ENCODE measurements at places on chromosomes 2 and 18. TPM values are rescaled to one million over a fixed set of nuclear protein-coding genes. Genes with fewer than 3 reads are reported as not detected.

CPS1 gene
- 0.51 TPM for total RNA-seq

MEP1B gene
- total RNA-seq: not detected

THOC1 gene
- 19.0 TPM for total RNA-seq

ASPRV1 gene
- under 0.01 TPM for total RNA-seq

UBXN4 gene
- total RNA-seq: 58.3 TPM

CD207 gene
- under 0.01 TPM for total RNA-seq

ZSCAN30 gene
- 7.8 TPM for total RNA-seq

ABCG5 gene
- not detected for total RNA-seq

KIF5C gene
- under 0.01 TPM for total RNA-seq

FAM124B gene
- total RNA-seq: 48.8 TPM

YPEL5 gene
- total RNA-seq: 71.2 TPM

RNF144A gene
- 10.5 TPM for total RNA-seq

ECEL1 gene
- total RNA-seq: not detected

ATF2 gene
- total RNA-seq: 37.6 TPM

HJURP gene
- total RNA-seq: 9.5 TPM

SLC4A5 gene
- total RNA-seq: 0.25 TPM

NRBP1 gene
- total RNA-seq: 106 TPM

THSD7B gene
- not detected for total RNA-seq

PJVK gene
- 0.39 TPM for total RNA-seq

REG3A gene
- not detected for total RNA-seq

GCG gene
- not detected for total RNA-seq

DDX1 gene
- total RNA-seq: 67.5 TPM

RIT2 gene
- total RNA-seq: not detected

PROKR1 gene
- under 0.01 TPM for total RNA-seq

PRKAG3 gene
- not detected for total RNA-seq

FBXO36 gene
- total RNA-seq: 1.2 TPM

SPHKAP gene
- not detected for total RNA-seq

LRRTM1 gene
- not detected for total RNA-seq

PHOSPHO2 gene
- 2.5 TPM for total RNA-seq

NFATC1 gene
- 17.1 TPM for total RNA-seq

C2orf81 gene
- total RNA-seq: 0.13 TPM

GPR155 gene
- total RNA-seq: 1.4 TPM

DNAJC5G gene
- 1.0 TPM for total RNA-seq

UGT1A4 gene
- total RNA-seq: not detected

MOGAT1 gene
- not detected for total RNA-seq

MAB21L4 gene
- total RNA-seq: not detected

ADAM23 gene
- total RNA-seq: 0.77 TPM

HOXD12 gene
- total RNA-seq: not detected

VAPA gene
- 137 TPM for total RNA-seq

IL36B gene
- total RNA-seq: not detected

ACOXL gene
- total RNA-seq: not detected

Measured in dermis microvascular lymphatic vessel endothelial cell (primary cell).